LNCaP clone FGC (cell line): ENCODE measurements at places on chromosomes 12 and 14.

DNA sequence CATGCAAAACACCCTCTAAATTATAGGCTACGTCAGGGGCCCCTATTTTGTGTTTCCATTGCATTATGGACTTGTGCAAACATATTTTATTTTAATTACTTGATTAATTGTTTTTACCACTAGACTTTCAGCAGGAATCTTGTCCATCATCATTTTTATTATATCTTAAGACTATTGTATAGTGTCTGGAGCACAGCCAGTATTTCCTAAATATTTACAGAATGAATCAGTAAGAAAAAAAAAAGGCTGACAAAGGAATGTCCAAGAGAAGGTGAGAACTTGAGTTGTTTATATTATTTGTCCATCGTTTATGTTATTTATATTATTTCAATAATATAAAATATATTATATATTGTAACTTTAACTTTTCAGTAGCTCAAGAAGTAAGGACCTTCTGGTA is 664.7 kb downstream of the SLC6A15 start:
- DNase-seq: no peak

- no peak for DNase-seq
These were observed 41.5 kb downstream of the KCTD10 start for GRCh38 chr12:109435428-109436187.

- no peak for DNase-seq
These were observed 28.7 kb downstream of the LMNTD1 start for GRCh38 chr12:25524366-25524765.

- DNase-seq: no peak
These were observed 220.2 kb downstream of the SLC41A2 start for GRCh38 chr12:104737791-104738301.

DNA sequence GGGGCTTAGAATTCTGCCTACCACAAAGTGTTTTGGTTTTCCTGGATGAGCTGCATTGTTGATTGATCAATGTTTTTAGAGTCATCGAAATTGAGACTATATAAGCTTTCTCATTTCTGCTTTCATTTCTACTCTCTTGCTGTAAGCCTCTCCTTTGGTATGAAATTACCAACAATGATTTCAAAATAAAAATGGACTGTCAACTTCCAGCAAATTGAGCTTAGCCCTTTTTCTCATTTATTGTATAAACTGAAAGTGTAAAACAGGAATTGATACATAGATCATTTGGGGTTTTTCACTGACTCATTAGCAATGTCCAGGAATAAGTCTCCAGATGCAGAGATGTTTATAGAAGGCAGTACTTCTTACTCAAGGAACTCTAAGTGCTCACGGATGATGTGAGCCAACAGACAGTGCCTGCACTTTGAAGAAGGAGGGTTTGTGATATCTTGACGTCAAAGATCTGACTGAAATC is 20.0 kb upstream of the PCNX1 start:
- no peak for DNase-seq
